ENCODE measurements at places on chromosomes 11 and 22.

GRCh38 chr22:49046546-49047361 lies 780.9 kb downstream of the BRD1 start:
- no peak for DNase-seq

DNA sequence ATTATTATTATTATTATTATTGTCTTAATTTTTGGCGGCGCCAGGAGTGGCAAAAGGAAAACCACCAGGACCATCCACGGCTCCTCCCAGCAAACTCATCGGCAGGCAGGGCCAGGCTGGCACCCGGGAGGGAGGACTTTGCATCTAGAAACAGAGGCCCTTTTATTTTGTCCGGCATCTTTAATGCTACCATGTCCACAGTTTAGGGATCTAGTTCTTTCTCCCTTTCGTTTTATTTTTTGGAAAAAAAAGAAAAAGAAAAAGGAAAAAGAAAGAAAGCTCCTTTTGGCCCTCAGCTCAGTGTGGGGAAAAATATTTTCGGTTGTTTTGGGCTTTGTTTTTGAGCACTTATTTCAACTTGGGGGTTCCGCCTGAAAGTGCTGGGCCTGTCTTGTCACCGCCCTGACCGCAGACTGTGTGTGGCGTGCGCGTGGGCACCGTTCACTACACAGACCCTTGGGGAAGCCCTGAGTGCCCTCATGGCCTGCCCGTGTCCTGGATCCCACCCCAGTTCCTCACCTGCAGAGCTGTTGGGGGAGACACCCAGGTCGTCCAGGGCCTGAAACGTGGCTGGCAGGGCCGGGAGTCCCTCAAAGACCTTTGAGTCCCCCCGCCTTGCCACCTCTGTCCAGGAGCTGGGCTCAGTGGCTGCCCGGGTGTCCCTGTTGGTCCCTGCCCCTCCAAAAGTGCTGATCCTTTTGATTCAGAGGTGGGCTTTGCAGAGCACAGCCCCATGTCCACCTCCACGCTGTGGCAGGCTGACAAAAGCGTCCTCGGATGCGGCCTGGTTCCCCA lies 69.1 kb upstream of the PPARA start:
- no peak for DNase-seq

- DNase-seq: peak; percentile 55
Measured at GRCh38 chr11:99739464-99740089, 718.8 kb downstream of the CNTN5 start.

- no peak for DNase-seq
Measured at GRCh38 chr22:27075891-27076290, 418.5 kb downstream of the MIAT start.

DNA sequence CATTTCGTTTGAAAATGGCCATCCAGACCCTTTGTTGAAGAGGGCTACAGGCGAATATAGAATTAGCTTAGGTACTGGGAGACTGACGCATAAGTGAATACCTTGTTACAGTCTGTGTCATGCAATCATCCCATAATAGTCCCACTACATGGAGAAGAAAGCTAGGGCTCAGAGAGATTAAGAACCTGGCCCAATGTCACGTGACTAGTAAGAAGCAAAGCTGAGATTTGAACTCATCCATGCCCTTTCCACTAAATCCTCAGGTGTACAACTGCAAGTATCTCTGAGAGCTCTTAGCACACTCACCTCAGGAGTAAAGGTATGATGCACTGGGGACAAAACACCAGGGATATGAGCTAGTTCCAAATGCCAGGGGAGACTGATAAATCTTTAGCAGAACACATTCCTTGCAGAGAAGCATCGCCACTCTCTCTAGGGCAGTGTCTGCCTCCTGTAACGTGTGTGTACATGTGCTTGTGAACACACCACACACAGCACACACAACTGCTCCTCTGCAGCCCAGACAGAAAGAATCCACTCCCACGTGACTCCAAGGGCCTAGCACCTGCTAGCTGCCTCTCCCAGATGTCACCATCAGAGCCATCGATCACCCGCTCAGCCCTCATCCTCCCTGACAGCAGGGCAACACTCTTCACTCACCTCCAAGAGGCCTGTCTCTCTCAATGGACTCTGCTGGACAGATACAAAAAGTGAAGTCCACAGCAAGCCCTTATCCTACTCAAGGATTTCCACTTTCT lies 402.8 kb downstream of the NXPE2 start:
- no peak for DNase-seq

DNA sequence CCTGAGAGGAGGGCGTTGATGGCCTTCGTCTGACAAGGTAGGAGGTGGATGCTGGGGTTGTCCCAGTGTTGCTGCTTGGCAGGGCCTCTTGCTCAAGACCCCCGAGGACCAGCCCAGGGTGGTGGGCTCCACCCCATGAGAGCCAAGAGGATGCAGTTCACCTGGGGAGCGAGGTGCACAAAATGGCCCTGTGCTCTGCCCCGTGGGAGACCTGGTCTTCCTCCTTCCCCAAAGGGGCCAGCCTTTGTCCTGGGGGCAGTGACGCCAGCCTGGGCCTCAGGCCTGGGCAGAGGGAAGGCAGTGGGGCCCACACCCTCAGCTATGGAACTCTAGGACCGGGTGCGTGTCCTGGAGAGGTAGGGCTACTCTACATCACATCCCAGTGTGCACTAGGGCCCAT lies 1233.3 kb downstream of the TBC1D22A start:
- no peak for DNase-seq

DNA sequence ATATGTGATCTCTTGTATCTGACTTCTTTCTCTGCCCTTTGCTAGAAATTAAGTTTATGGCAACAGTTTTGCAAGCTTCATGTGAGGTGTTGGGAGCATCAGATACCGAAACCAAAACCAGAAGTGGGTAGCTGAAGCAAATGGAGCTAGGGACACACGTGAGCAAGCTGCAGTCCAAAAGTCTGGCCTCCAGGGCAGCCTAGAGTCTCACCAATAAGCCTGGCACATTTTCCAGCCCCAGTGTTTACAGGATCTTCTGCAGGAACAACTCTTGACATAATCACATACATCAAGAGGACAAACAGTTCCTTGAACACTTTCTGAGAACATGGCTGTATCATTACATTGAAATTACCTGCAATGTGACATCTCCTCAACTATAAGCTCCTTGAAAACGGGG lies 114.1 kb downstream of the LARGE1 start:
- no peak for DNase-seq

DNA sequence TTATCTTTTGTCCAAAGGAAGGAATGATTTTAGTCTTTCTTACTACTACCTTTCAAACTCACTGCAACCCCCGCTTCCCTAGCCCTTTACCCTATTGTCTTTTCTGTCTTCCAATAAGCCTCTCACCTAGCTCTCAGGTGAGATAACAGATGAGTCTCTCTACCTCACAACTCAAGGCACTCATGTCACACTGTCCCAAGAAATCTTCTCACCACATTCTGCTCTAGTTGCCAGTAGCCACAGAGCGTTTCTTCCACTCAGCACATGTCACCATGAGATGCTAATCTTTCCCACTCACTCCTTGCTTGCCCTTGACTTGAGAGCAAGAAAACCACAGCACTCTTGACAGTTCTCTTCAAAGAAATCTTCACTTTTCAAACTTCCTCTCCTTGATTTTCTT lies 32.7 kb upstream of the TMEM41B start:
- DNase-seq: no peak

- no peak for DNase-seq
Measured at GRCh38 chr11:132976115-132976514, 556.2 kb downstream of the OPCML start.

GRCh38 chr11:60280412-60280811 lies at the start of gene MS4A4A:
MS4A4A (plus strand) TSS chr11:60280666; CDS start chr11:60280676, 10 bp downstream.
- no peak for DNase-seq

GRCh38 chr11:76786016-76786415 lies 2.9 kb downstream of the TSKU start:
- no peak for DNase-seq

DNA sequence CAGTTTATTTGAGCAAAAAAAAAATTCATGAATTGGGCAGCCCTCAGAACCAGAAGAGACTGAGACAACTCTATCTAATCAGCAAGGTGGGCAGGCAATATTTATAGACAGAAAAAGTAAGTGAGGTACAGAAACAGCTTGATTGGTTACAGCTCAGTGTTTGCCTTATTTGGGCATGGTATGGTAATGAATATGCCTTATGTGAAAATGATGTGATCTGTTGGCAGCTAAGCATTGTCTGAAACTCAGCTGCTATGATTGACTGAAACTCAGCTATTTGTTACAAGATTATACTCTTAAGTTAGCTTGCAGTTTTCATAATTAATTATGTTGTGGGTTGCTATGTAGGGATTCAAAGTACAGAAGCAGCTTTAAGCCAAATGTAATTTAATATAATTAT lies 127.6 kb downstream of the CNTN5 start:
- DNase-seq: peak; percentile 6

DNA sequence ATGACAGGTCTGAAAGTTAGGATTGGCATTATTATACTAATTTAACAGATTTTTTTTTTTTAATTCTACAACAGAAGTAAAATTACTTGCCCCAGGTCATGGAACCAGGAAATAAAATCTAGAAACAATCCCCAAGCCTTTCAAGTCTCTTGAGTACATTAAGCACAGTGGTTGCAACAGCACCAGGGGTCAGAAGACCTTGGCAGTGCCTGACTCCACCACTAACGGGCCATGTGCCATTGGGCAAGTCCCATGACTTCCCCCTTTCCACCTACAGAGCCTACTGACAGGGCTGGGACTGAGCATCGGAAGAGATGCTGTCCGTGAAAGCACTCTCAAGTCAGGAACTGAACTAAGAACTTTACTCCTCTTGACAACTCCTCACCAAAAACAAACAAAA lies 98.6 kb upstream of the AKIP1 start:
- peak; percentile 64 for DNase-seq

DNA sequence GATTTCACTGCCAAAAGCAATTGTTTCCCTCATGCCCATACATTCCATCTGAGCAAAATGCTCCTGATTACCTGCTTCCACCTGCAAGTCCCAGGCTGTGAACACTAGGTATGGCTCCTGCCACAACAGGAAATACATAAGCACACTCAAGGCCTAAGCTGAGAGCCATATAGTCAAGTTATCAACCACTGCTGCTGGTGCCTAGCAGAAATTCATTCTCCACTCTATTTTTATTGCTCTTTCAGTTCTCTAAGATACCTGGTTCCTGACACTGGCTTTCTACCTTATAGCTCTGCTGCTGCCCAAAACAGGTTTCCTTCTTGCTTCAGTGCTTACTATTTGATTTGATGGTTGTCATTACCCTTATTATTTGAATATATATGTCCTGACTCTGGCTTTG lies 31.6 kb downstream of the SLC36A4 start:
- no peak for DNase-seq

DNA sequence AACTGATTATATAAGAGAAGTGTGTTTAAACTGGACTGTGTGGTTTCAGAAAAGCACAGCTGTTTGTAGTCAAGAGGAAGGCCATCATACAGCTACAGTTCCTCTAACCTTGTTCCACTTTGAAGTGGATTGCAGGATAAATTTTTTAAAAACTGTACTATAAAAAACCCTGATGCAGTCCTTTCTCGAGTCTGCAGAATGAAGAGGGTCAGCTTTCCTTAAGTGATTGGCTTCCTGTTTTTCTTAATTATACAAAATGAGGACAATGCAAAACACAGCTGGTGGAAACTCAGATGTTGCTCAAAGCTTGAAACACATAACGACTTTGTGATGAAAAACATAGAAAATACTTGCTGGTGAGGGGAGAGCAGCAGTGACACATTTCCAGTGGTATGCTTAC lies 1060.5 kb downstream of the DLG2 start:
- DNase-seq: no peak

DNA sequence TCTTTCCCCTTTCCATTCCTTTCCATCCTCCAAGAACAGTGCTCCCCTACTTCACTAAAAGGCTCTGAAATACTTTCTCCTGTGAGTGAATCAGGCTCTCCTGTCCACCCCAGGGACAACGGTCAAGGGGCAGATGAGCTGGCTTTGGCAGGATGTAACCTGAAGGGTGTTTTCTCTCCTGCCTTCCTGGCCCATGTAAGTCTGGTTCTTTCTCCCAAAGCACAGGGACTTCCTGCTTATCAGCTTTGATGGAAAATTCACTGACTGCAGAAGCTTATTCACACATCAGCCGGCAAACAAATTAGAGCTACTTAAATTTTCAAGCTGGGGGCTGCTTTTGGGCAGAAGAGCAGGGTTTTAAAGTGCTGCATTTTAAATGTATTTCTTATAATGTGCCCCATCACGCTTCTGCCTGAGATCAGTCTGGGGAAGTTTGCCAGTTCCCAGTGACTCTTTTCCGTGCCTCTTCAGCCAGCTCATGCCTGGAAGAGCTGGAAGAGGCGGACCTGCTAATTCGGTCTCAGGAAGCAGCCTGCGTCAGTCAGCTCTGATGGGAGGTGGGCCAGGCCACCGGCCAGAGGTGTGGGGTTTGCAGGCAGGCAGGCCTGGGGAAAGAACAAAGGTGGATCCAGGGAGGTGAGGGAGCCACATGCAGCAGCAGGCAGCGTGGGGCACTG lies 140.4 kb upstream of the TBCEL start:
- peak; percentile 15 for DNase-seq

DNA sequence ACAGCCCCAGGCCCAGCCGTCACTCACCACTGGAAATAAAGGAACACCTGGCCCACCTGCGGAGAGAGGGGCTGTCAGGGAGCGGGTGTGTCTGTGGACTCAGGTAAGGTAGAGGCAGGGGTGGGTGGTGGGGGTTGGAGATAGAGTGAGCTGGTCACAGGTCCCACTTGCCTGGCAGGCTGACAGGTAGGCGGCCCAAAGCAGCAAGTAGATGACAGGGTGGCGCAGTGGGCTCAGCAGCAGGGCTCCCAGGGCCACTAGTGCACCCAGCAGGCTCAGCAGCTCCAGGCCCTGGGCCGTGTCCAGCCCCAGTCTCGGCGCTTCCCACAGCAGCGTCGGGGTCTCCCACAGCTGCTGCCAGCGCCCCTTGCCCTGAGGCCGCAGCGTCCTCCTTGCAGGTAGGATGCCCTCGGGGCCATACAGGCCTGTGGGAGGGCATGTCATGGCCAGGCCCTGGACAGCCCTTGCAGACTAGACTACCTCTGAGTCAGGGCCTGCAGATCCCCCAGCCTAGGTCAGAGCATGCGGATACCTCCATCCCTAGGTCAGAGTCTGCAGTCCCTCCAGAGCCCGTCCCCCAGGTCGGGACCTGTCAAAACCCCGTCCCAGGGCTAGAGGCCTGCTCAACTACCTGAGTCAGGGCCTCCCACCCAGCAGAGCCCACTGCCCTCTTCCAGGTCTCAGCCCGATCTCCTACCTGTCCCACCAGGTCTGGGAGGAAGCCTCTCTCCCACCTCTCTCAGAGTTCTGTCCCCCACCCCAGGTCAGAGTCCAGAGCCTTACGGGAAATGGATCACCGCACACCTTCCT lies 686 bp downstream of the LMF2 start:
- DNase-seq: no peak

DNA sequence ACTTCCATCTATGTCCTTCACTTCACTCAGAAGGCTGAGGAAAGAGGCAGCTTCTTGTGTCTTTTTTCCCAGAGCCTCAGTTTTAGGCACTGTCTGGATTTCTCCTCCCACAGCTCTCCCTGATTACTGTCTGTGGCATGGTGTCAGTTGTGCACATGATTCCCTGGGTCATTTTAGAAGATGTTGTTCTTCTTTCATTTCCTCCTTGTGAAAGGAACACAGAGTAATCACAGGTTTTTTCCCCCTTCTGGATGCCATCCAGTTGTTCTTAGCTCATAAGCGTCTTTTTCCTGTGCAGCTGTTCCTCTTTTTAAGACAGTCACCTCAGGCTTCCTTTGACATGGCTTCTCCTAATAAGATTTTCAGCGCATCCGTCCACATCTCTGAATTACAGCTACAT lies 212.2 kb downstream of the FAM181B start:
- no peak for DNase-seq

All from iris pigment epithelial cell (primary cell).